ENCODE measurements at places on chromosomes 1 and 21.
A peak's percentile ranks its signal among the peaks of the same experiment; 100 is the strongest.

DNA sequence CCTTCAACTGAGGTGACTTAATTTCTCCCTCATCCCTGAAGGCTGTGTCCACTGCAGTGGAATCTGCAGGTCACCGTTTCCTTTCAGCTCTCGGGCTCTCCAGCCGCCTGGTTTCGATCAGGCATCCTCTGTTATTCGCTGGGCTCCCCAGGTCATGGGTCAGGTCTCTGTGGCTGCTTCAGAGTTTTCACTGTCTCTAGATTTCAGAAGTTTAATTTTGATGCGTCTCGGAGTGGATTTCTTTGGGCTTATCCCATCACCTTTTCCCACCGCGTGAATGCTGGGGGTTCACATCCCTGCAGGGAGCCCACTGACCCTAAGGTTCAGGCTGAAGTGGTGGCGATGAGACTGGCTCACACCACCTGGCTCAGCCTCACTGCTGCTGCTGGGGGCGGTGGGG is 3.3 kb downstream of the ACTRT2 start:
- no peak for DNase-seq

DNA sequence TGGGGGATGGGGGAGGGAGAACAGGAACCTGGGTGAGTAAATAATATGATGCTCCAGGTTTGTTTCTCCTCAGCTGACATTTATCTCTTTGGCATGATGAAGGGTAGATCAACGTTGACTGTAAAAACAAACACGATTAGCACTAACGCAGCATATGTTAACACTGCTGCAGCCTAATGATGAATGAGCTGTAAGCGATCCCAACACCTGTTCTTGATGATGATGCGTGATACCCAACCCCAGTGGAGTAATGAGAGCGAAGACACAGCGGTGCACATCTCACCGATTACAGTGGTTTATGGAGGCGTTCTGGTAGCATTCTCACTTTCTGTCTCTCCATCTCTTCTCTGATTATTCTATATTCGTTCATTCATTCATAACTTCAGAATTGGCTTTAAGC is 640.4 kb downstream of the USP25 start:
- no peak for DNase-seq

- DNase-seq, result no peak
Measured at GRCh38 chr1:19391596-19391981, 79.5 kb downstream of the SLC66A1 start.

DNA sequence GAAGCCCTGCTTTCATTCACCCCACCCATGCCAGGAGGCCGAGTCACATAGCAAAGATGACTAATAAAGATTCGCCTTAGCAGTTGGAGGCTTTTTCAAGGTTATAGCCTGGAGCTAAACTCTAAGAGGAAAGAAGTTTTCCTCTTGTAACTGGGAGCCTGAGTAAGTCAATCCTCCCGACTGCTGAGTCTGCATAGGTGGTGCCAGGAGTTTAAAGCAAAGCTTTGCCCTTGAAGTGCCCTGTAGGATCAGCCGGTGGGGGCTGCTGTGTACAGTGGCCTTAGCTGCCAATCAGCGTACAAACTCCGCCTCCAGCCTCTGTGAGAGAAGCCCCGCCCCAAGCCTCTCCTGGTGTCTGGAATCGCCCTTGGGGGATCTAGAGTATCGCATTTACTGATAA is 147.5 kb upstream of the SPATA6 start:
- DNase-seq, result no peak

DNA sequence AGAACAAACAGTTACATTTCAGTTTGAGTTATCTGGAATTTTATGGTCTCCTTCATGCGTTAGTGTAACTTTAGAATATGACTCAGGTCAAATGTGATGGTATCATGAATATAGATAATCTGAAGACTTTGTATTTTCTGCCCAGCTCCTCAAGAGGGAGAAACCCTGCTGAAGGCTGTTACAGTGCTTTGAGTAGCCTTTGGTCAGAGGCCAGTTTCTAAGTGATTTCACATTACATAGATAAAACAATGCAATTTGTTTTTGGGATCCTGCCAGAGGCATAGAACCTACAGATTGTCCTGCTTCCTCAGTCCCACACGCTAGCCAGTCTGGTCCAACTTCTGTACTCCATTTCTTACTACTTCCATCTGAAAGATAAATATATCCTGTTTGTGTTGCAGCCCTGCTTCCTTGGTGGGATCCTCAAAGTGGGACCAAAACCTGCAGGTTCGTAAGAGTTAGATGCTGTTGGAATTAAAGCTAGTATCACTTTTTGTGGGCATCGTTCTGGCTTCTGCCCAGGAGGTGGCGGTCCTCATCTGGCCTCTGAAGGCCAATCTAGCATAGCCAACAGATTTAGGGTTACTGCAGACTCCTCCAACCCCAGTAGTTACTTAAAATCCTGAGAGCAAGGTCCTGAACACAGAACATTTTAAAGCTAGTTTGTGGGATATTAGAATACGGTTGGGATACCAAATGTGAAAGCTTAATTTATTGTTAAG is 645.8 kb upstream of the USP24 start:
- no peak for DNase-seq

GRCh38 chr1:169012416-169012815 is 94.1 kb upstream of the ATP1B1 start:
- DNase-seq, result no peak

- no peak for DNase-seq
Measured at GRCh38 chr1:89279011-89279466, 6.4 kb upstream of the GBP5 start.

DNA sequence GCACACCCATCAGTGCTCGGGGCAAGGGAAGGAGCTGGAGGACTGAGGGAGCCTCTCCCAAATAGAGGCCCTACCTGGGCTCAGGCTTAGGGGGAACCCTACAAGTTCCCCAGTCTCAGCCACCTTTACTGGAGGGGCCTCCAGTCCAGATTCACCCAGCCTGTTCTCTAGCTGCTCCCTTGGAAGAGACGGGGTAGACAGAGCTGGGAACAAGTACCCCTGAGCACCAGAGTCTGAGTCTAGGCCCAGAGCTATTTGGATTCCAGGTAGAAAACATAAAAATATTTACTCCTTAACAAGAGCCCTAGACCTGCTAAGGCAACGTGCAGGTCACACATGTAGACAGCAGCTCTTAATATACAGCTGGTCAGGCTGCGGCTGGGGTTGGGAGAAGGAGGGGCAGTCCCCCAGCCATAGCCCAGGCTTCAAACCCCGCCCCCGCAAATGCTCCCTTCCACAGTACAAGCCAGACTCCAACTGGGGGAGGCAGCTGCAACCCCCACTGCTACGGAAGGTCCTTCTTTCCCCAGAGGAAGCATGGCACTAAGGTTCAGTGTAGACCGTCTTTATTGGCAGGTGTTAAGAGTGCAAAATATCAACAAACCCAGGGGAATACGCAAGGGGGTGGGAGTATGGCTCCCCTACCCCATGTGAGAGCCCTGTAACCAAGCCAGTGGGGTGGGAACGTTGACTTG is 8.0 kb downstream of the TENT5B start:
- peak; percentile 41 for DNase-seq

- no peak for DNase-seq
Measured at GRCh38 chr21:17784180-17784598, 35.0 kb downstream of the C21orf91 start.

DNA sequence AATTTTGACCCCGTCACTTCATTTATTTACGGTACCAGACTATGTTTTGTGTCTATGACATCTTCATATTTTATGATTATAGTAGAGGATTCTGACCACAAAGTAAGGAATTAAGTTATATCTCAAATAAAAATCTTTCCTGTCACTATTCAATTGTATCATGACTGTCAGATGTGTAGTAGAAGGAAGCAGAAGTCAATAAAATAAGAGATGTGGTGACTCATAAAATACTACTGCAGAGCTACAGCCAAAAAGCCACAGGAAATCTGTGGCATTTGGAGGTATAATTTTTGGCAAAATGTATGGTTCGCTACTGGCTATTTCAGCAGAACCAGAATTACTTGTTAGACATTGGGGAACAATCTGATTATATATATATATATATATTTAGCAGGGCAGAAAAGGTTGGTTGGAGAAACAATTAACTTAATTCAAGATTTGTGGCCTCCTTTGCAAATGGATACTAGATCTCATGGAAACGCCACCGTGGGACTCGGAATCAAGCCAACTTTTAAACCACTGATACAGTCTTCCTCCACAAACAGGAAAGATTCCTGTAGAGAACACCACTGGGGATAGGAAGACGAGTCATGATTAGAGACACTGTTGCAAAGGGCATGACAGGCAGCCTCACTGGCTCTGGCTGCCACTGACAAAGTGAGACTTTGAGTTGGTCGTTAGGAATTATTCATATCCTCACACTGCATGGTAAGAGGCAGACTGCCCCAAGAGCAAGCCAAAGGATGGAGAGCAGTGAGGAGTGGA is 5.1 kb downstream of the FCRL2 start:
- no peak for DNase-seq

DNA sequence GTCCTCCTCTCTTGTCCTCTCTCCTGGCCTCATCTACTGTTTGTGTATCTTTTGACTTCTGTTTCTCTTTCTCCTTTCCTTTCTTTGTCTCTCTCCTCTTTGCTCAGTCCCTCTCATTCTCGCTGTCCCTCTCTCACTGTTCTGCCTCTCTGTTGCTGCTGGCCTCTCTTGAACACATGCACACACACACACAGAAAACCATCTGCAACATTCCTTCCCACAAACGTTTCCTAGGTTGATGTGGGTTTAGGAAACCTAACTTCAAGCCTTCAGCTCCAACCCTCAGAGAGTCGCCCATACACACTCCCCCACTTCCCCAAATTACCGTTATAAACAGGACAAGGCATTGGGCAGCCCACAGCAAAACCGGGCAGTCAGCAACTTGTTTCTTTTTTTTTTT is 10.9 kb upstream of the SSBP3 start:
- no peak for DNase-seq

DNA sequence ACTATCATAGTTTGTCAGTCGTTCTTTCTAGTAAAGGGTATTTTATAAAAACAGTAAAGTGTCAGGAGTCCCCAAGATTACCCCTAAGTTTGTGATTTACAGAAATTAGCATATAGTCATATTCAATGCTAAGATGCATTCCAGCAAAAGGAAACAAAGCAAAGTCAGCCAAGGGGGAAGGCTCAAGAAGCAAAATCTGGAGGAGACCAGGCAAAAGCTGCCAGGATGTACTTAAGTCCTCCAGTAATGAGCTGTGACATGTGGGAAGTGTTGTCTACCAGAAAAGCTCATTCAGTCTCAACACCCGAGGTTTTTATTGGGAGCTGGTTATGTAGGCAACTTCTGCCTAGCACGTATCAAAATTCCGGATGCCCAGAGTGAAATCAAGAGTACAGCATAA is 373.4 kb upstream of the TMPRSS15 start:
- DNase-seq, result no peak

All from NCI-H226 (cell line).